ENCODE measurements at places on chromosomes 2 and 18.

DNA sequence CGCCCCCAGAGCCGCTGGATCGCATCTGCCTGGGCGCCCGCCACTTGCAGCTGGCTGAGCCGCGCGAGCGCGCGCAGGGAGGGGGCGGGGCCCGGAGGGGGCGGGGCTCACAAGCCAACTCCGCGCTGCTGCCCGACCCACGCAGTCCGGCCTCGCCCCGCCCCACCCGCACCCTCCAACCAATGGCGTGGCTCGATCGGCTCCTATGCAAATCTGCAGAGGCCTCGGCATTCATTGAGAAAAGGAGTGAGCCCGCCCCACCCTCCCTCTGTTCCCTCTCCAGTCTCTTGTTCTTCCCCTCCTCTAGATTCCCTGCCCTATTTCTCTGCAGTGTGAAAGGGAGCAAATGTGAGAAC lies at the start of gene ALK:
ALK (minus strand) TSS at position 27 of the 356 bp plus-strand sequence. CDS start 927 bp downstream, outside the sequence.
- DNase-seq: peak; percentile 75

GRCh38 chr2:73072129-73072395 lies 550 bp upstream of the SFXN5 start:
- no peak for DNase-seq

GRCh38 chr2:49260979-49261538 lies 106.7 kb upstream of the FSHR start:
- no peak for DNase-seq

- DNase-seq: no peak
Observed at GRCh38 chr2:168852481-168852880, 37.7 kb downstream of the SPC25 start.

GRCh38 chr2:207530160-207531031 lies 634 bp downstream of the CREB1 start:
- peak; percentile 64 for DNase-seq

DNA sequence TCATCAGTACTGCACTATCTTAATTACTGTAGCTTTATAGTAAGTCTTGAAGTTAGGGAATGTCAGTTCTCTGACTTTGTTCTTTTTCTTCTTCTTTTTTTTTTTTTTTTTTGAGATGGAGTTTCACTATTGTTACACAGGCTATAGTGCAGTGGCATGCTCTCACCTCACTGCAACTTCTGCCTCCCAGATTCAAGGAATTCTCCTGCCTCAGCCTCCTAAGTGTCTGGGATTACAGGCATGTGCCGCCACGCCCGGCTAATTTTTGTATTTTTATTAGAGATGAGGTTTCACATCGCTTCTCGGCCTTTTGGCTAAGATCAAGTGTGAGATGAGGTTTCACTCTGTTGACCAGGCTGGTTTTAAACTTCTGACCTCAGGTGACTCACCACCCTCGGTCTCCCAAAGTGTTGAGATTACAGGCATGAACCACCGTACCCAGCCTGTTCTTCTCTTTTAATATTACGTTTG lies 41.9 kb upstream of the TANC1 start:
- no peak for DNase-seq

All from activated CD4-positive, alpha-beta T cell treated with anti-CD3 and anti-CD28 coated beads, Interleukin-2, Interleukin-6, amounts not matched to agents 100 ng/mL and 50 ng/mL, durations not matched to agents 16 hours and 8 hours (primary cell).